ENCODE measurements at places on chromosomes 16 and 17. TPM values are rescaled to one million over a fixed set of nuclear protein-coding genes. Genes with fewer than 3 reads are reported as not detected.

The PPP1R27 gene
- not detected for total RNA-seq

The NDRG4 gene
- total RNA-seq, result 1.3 TPM

The SLC6A4 gene
- total RNA-seq, result not detected

The GRB2 gene
- total RNA-seq, result 174 TPM

The ZFHX3 gene
- total RNA-seq, result 0.21 TPM

The GSDMA gene
- 0.87 TPM for total RNA-seq
